Activated naive CD8-positive, alpha-beta T cell treated with anti-CD3 and anti-CD28 coated beads, Interleukin-2, amount 10 ng/mL, durations not matched to agents 7 days and 5 days (primary cell): ENCODE measurements at places on chromosomes 1 and 21.

DNA sequence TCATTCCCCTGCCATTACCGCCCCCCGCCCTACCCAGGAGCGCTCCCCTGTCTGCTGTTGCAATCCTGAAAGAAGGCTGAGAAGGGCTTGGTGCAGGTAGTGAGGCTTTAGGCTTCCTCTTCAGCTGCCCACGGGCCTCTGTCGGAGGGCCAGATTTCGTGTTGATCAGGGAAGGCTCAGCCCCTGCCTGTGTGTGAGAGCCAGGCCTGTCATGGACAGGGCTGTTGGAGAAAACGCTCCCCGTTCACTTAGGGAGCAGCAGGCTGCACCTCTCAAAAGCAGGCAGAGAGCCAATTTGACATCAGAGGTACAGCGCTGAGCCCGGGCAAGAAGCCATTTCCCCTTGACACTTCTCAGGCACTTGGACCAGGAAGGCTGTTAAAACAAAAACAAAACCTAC, 19.0 kb downstream of the TEX35 start:
- H3K4me1 ChIP-seq = no peaks in the 10 kb centered on the region
- H3K27ac ChIP-seq = no peak overlapping the region
- H3K4me3 ChIP-seq = no peak overlapping the region
- no peaks in the 10 kb centered on the region for H3K27me3 ChIP-seq
- no peaks in the 10 kb centered on the region for H3K36me3 ChIP-seq

GRCh38 chr1:24022581-24023361, 42.6 kb upstream of the SRSF10 start:
- H3K27ac ChIP-seq = no peak overlapping the region
- DNase-seq = no peak
- H3K36me3 ChIP-seq = no peaks in the 10 kb centered on the region
- peaks cover 2% of the 10 kb centered on the region for H3K27me3 ChIP-seq
- no peak overlapping the region for H3K4me3 ChIP-seq
- H3K4me1 ChIP-seq = no peaks in the 10 kb centered on the region

GRCh38 chr1:46485564-46486431, 3.8 kb upstream of the DMBX1 start:
- H3K27ac ChIP-seq = no peak overlapping the region
- H3K27me3 ChIP-seq = peaks cover 83% of the 10 kb centered on the region
- no peak overlapping the region for H3K4me3 ChIP-seq

DNA sequence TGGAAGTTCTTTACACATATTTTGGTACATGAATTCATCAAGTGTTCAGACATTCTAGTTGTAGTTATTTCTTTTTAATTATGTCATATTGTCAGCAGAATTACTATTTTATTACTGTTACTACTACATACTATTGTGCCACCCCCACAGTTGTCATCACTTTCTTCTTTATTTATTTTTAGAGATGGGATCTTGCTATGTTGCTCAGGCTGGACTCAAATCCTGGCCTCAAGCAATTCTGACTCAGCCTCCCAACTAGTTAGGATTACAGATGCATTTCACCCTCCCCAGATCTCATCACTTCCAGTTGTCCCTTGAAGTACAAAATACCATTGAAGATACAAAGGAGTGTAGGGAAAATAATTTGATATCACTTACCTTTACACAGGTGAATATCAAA, 258.0 kb downstream of the KCTD3 start:
- H3K36me3 ChIP-seq = no peaks in the 10 kb centered on the region
- no peaks in the 10 kb centered on the region for H3K27me3 ChIP-seq
- H3K27ac ChIP-seq = no peak overlapping the region
- no peak overlapping the region for H3K4me3 ChIP-seq

- H3K36me3 ChIP-seq = no peaks in the 10 kb centered on the region
- no peak for DNase-seq
- H3K27me3 ChIP-seq = peaks cover 2% of the 10 kb centered on the region
- no peak overlapping the region for H3K4me3 ChIP-seq
- H3K4me1 ChIP-seq = no peaks in the 10 kb centered on the region
- no peak overlapping the region for H3K27ac ChIP-seq
Measured at GRCh38 chr1:240423246-240423924, 188.6 kb downstream of the GREM2 start.

- no peak overlapping the region for H3K4me3 ChIP-seq
- no peaks in the 10 kb centered on the region for H3K36me3 ChIP-seq
- DNase-seq = no peak
Measured at GRCh38 chr1:175701590-175701989, 41.8 kb downstream of the TNR start.

- no peak overlapping the region for H3K27ac ChIP-seq
- H3K4me1 ChIP-seq = no peaks in the 10 kb centered on the region
Measured at GRCh38 chr1:68973459-68974244, 476.8 kb upstream of the DEPDC1 start.

GRCh38 chr1:84480650-84481049, 1.6 kb downstream of the RPF1 start:
- H3K4me1 ChIP-seq = peaks cover 21% of the 10 kb centered on the region
- H3K4me3 ChIP-seq = peak overlapping the region; percentile 50
- H3K27ac ChIP-seq = no peak overlapping the region
- peaks cover 15% of the 10 kb centered on the region for H3K27me3 ChIP-seq

DNA sequence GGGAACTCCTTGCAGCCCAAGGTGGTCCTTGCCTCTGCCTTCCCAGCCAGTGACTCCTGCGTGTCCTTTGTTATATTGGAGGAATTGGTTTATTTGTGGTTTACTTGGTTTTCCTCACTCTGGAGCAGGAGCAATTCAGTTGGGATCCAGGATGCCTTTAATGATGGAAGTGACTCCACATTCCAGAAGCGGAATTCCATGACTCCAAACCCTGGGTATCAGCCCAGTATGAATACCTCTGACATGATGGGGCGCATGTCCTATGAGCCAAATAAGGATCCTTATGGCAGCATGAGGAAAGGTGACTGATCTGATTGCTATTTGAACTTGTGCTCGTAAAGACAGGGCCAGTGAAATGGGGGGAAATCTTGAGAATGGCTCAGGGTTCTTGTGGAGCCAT, 15.1 kb upstream of the PIGV start:
- no peak overlapping the region for H3K4me3 ChIP-seq
- peaks cover 9% of the 10 kb centered on the region for H3K4me1 ChIP-seq
- H3K36me3 ChIP-seq = peaks cover 71% of the 10 kb centered on the region
- no peak for DNase-seq

- H3K36me3 ChIP-seq = no peaks in the 10 kb centered on the region
- no peak overlapping the region for H3K4me3 ChIP-seq
- H3K4me1 ChIP-seq = peaks cover 3% of the 10 kb centered on the region
- H3K27ac ChIP-seq = no peak overlapping the region
Measured at GRCh38 chr1:63674238-63674864, 81.1 kb downstream of the PGM1 start.

- H3K4me3 ChIP-seq = no peak overlapping the region
- H3K4me1 ChIP-seq = peaks cover 7% of the 10 kb centered on the region
- peaks cover 6% of the 10 kb centered on the region for H3K36me3 ChIP-seq
Measured at GRCh38 chr1:212554401-212554800, 54.2 kb upstream of the ATF3 start.

GRCh38 chr1:4494558-4494957, 159.9 kb upstream of the AJAP1 start:
- no peak overlapping the region for H3K4me3 ChIP-seq
- no peak overlapping the region for H3K27ac ChIP-seq
- no peak for DNase-seq
- H3K4me1 ChIP-seq = no peaks in the 10 kb centered on the region
- peaks cover 4% of the 10 kb centered on the region for H3K27me3 ChIP-seq

DNA sequence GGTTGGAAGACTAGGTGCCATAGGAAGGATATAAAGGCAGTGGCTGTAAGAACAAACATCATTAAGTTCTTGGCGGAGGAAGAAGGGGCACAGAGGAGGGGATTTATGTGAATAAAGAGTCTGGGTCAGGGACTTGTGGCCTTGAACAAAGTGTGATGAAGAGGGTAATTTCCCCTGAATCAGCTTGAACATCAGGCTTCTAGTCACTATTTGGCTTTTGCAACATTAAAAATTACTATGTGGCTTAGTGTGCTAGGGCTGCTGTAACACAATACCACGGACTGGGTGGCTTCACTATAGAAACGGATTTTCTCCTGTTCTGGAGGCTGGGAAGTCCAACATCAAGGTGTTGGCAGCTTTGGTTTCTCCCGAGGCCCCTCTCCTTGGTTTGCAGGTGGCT, 70.5 kb upstream of the CNIH3 start:
- H3K27me3 ChIP-seq = peaks cover 8% of the 10 kb centered on the region
- no peak for DNase-seq
- no peaks in the 10 kb centered on the region for H3K36me3 ChIP-seq

GRCh38 chr1:78673120-78673519, 23.5 kb downstream of the IFI44 start:
- no peaks in the 10 kb centered on the region for H3K27me3 ChIP-seq
- DNase-seq = no peak
- H3K4me1 ChIP-seq = peaks cover 32% of the 10 kb centered on the region

DNA sequence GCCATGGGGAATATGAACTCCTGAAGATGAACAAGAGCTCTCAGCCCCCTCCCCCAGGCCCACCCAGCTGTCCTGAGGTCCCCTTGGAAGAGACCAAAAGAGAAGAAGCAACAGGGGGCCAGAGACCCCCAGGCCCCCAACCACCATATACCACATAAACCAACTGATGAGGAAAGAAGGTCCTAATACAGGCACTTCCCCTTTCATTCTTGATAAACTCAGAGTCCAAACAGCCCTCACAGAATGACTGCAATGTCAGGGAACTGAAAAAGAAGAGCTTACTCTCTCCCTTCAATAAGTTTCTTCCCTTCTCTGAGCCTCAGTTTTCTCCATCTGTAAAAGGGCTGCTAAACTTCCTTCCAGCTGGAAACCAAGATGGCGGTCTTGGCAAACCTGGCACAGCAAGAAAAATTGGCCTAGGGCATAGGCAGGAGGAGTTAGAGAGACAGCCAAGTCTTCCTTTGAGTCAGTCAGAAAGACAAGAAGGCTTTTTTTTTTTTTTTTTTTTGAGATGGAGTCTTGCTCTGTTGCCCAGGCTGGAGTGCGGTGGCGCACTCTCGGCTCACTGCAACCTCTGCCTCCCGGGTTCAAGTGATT, 90.5 kb downstream of the VWA5B1 start:
- no peak overlapping the region for H3K4me3 ChIP-seq
- DNase-seq = no peak
- no peaks in the 10 kb centered on the region for H3K36me3 ChIP-seq
- H3K27me3 ChIP-seq = peaks cover 11% of the 10 kb centered on the region

- H3K27me3 ChIP-seq = peaks cover 34% of the 10 kb centered on the region
- H3K4me3 ChIP-seq = no peak overlapping the region
- H3K36me3 ChIP-seq = no peaks in the 10 kb centered on the region
- H3K27ac ChIP-seq = no peak overlapping the region
- DNase-seq = no peak
Measured at GRCh38 chr1:201444792-201445191, 23.3 kb upstream of the TNNI1 start.

DNA sequence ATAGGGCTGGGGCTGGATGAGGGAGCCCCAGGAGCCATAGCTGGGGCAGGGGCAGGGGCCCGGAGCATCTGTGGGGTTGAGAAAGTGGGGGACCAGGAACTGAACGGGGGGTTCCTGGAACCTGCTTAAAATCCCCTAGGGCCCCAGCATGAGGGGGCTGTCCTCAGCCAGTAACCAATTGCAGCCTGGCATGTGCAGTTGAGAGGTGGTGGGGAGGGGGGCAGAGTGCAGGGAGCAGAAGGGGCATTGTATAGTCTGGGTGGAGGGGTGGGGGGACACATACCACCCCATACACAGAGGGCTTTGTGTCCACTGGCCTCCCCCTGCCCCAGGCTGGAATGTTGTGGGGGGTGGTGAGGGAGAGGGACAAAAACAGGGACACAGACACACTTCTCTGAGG, at the start of gene MPZ:
Gene MPZ, minus strand, starts transcription at position 101 of the 400 bp plus-strand sequence. Its CDS starts 63 bp downstream, at position 38.
- peaks cover 2% of the 10 kb centered on the region for H3K36me3 ChIP-seq
- H3K4me1 ChIP-seq = peaks cover 23% of the 10 kb centered on the region
- H3K27me3 ChIP-seq = peaks cover 2% of the 10 kb centered on the region

GRCh38 chr21:16402752-16403151, 673.0 kb downstream of the USP25 start:
- no peak for DNase-seq
- no peak overlapping the region for H3K27ac ChIP-seq
- H3K27me3 ChIP-seq = no peaks in the 10 kb centered on the region

GRCh38 chr1:89704014-89704413, 71.1 kb downstream of the LRRC8C start:
- no peaks in the 10 kb centered on the region for H3K27me3 ChIP-seq
- no peak overlapping the region for H3K4me3 ChIP-seq
- no peak overlapping the region for H3K27ac ChIP-seq
- no peak for DNase-seq

DNA sequence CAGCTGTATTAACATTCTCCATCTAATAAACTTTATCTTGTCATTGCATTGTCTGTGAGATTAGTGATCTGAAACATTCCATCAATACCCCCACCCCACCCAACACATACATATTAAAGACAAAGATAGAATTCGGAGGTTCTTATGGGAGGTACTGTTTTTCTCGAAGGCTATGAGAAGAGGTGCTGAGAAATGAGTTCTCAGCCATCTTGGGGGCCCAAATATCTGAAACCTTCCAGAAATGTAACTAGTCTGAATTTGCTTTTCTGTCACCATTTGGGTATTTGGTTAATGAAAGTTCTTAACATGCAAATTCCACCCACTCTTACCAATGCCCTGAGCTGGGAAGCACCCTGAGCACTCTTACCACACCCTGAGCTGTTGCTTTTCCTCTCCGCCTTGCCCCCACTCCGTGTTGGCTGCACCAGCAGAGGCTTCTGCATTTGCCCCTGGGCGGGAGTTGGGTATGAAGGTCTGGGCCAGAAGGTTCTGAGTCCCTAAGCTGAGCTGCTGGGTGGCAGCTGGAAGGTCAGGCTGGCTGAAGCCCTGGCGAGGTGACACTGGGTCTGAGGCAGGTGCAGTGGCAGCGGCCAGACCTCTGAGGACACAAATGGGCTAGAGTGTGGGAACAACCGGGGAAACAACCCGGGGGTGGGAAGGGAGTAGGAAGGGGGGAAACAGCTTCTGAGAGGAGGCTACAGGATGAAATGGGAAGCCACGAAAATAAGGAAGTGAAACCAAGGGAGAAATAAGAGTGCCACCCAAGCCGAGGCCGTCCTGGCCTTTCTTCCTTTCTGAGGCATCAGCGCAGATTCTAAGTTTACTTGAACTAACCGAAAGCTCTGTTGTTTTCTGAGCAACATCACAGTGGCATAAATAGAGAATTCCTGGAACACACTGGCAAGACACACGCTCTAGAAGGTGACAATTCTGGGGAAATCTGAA, 26.3 kb upstream of the IER5 start:
- DNase-seq = peak; percentile 43
- H3K4me1 ChIP-seq = peaks cover 17% of the 10 kb centered on the region
- H3K4me3 ChIP-seq = peak overlapping the region; percentile 63
- H3K36me3 ChIP-seq = peaks cover 30% of the 10 kb centered on the region
- H3K27me3 ChIP-seq = no peaks in the 10 kb centered on the region
